ENCODE measurements at places on chromosomes 7 and 10.

DNA sequence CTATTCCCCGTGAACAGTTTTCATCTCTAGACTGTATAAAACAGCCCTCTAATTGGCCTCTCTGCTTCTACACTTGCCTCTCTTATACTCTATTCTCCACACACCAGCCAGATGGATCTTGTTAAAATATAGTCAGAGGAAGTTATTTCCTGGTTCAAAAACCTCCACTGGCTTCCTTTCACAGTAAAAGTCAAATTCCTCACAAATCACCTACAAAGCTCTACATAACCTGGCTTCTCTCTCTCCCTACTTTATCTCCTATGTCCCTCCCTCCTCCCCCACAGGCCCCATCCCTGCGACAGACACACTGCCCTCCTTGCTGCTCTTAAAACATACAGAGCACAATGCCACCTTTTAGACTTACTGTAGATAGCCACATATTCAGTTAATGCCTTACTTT, 60.1 kb downstream of the TPK1 start:
- DNase-seq, result no peak

DNA sequence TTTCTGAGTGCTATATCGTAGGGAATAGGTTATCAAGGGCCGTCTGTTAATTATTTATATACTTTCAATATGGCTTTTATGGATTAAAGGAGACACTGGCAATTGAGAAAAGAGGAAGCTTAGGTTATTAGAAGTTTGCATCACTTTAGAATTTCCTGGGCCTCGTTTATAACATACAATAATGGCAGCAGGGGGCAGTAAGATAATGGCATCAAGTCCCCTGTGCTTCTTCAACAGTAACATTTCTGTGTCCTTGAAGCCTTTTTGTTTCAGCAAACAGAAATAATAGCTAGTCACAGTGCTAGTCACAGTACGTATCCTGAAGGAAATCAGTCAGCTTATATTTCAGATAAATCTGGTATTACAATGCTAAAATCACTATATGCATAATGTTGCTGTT, 41.9 kb downstream of the SPAM1 start:
- no peak for DNase-seq

GRCh38 chr7:132500727-132501440, 75.4 kb downstream of the PLXNA4 start:
- DNase-seq, result no peak

DNA sequence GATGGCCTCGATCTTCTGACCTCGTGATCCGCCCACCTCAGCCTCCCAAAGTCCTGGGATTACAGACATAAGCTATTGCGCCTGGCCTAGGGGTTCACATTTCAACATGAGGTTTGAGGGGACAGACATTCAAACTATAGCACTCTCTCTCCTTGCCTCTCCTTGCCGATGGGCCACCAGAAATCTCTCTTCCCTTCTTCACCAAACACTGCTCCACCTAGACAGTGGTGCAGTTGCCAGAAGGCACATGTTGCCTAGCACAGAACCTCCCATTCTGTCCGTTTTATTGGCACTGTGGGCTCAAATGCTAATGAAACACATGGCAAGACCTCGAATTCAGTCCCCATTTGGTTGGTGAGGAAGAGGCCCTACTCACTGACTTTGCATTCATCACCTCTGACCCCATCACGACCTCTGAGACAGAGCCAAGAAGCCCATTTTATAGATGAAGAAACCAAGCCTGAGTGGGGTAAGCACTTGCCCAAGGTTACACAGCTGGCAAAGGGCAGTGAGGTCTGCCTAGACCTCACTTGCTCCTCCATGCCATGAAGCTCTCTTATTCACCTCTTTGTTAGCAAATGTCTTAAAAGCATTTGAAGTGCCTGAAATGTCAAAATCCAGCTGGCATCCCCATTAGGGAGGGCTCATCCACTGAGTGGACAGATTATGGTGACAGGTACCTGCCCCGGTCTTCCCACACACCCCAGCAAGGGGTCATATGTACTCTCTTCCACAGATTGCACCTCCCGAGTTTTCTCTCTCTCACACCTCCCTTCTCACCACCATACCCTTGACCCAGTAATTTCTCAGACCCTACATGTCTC, 34.0 kb downstream of the GPRIN2 start:
- no peak for DNase-seq

GRCh38 chr7:112985377-112985987, 101.1 kb downstream of the GPR85 start:
- no peak for DNase-seq

- DNase-seq, result no peak
Observed at GRCh38 chr10:22853906-22854447, 73.9 kb upstream of the ARMC3 start.

- DNase-seq, result no peak
Observed at GRCh38 chr7:12884033-12884432, 196.6 kb downstream of the ARL4A start.

GRCh38 chr10:85986777-85987176, 379.8 kb downstream of the GRID1 start:
- DNase-seq, result no peak

DNA sequence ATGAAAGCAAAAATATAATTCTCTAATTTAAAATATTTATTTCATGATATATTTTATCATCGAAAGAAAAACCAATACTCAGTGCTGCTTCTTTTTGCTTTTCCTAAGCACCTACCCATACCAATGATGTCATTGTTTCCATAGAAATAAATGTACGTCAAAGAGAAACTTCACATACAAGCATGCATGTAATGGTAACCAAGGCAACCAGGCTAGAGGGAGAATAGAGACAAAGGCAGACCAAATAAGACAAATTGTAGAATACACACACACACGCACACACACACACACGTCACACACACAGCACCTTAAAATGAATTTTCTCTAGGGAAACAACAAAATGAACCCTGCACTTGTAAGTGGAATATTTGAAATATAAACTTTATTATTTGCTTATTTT, 75.5 kb downstream of the MACC1 start:
- no peak for DNase-seq

GRCh38 chr10:74194999-74195398, 44.0 kb downstream of the ADK start:
- no peak for DNase-seq

DNA sequence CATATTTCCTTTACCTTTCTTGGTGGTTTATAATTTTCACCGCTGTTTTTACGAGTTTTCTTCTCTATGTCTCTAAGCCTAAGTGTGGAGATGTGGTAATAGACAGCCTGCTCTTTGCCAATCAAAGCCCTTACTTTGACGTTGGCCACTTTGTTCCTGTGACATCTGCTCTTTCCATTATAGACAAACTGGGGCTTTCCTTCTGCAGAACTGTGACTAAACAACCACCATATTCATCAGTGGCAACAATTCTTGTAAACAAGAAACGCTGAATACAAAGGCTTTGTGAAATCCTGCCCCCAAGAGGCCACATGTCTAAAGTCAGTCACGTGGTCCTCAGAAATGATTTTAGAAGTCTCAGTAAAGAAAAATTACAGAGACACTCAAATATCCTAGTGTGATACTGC, 59.6 kb upstream of the CAPZA2 start:
- no peak for DNase-seq

DNA sequence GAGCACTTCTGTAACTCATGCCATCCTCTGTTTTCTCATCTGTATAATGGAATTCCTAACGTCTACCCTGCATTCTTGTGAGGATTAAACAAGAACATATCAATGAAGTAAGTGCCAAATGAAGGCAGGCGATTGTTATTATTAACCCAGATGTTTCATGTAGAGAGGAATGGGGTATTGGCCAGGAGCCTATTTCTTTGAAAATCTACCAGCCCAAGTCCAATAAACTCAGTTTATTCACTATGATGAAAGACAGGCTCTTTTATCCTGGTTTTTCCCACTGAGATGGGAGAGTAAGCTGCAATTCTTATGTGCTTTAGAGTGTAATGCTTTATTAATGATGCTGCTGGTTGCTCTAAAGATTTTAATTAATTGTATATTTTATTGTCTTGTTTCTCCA, 9.6 kb downstream of the CTTNBP2 start:
- no peak for DNase-seq

- no peak for DNase-seq
Observed at GRCh38 chr10:93420944-93421825, 60.9 kb downstream of the MYOF start.

DNA sequence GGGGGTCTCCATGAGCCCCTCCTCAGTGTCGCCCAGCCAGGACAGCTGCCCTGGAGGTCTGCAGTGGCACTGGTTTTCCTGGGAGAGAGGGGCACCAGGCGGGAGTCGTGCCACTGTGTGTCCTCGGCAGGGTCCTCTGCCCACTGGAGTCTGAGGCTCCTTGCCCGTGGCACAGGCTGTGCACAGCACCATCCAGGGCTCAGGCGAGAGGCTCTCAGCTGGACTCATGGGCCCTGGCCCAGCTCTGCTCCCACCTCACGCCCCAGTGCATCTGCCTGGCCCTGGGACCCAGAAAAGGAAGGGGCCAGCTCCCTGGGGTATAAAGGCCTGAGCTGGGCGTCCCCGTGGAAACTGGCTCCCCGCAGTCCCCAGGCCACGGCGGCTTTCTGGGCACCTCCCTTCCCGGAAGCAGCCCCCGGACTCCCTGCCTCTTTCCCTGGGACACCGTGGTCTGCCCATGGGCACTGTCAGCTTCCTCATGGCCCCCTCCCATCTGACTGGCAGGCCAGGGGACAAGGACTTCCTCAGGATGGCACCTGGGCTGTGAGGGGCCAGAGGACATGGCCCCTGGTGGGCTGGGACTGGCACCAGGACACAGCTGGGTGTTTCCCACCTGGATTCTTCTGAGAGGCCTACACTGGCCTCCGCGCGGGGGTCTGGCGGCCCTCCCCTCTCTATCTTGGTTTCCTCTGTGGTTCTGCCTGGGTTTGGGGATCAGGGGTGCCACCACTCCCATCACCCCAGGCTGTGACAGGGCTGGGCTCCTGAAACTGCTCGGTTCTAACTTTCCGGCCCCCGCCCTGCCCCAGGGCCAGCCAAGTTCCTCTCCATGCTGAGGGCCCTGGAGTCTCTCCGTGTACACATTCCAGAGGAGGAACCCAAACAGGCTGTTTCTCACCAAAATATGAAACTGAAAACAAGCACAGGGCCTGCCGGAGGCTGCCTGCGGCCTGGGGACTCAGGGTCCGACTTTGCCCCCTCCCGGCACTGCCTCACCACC, 5.5 kb downstream of the FOXL3 start:
- DNase-seq, result no peak

GRCh38 chr7:18347170-18347569, 148.4 kb upstream of the HDAC9 start:
- DNase-seq, result no peak

- DNase-seq, result no peak
Observed at GRCh38 chr10:24407928-24408327, 199.0 kb downstream of the KIAA1217 start.

DNA sequence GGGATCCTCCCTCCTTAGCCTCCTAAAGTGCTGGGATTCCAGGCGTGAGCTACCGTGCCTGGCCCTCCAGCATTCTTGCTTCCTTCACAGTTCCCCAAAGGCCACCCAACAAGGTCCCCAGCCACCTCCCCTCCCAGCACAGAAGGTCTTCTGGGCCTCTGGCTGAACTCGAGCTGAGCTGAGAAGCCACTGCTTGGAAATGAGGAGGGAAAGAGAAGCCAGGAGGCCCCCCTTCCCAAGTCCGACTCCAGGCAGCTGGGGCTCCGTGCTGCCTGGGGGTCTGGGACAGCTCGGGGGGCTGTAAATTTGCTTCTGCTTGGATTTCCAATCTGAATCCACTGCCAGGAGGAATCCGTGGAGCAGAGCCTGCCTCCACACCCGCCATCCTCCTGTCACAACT, 5.5 kb upstream of the EPO start:
- no peak for DNase-seq

DNA sequence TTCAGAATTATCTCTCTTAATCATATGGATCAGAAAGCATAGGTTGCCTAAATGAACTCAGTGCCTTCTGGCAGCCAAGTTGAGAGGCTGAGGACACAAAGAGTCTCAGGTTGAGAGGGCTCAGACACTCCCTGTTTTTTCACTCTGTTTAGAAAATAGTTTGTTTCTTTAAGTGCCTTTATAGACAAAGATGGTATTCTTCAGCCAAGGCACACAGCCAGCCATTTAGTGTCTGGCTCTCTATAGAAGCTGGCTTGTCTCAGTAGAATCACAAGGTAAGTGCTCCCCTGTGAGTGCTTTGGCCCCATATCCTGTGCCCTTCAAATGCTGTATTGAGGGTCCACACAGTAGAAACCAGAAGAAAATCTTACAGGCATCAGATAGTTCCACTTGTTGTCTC, 3.6 kb downstream of the GPR158 start:
- DNase-seq, result no peak

DNA sequence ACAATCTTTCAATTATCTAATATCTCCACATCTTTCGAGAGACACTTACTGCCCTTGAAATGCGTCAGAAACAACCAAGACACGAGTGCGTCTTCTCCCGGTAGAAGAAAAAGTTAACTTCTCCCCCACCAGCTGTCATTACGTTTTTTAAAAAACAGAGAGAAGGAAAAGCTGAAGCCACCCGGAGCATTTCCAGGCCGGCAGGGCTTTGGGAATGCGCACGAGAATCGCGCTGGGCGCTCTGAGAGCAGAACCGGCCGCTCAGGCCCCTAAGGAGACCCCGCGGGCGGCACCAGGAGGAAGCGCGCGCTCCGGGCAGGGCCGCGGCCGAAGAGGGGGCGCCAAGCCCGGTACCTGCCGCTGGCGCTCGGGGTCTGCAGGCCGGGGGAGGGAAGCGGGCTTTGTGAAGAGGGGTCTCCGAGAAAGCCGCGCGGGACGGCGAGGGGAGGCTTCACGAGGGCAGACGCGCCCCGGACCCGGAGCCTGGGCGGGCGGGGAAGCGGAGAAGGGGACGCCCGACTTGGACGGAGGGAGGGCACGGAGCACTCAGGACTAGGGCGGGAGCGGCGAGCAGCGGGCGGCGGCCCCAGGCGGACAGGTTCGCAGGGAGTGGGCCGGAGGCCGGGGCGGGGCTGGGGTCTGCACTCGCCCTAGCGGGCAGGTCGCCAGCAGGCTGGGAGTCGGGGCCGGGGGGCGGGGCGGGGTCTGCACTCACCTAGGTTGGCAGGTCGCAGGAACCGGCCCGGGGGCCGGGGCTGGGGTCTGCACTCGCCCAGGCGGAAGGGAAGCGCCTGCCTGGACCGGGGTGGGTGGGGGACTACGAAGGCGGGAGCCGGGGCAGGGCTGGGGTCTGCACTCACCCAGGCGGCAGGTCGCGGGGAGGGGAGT, 932 bp downstream of the ESYT2 start:
- DNase-seq, result no peak

- DNase-seq, result no peak
Observed at GRCh38 chr10:108684431-108684830, 1238.9 kb downstream of the XPNPEP1 start.

- no peak for DNase-seq
Observed at GRCh38 chr7:13099154-13099795, 411.8 kb downstream of the ARL4A start.

GRCh38 chr7:141551094-141551781, at the start of gene AGK:
TSS of gene AGK (plus strand) at chr7:141551410. CDS start at chr7:141555467, 4,057 bp downstream.
- DNase-seq, result peak; percentile 58

DNA sequence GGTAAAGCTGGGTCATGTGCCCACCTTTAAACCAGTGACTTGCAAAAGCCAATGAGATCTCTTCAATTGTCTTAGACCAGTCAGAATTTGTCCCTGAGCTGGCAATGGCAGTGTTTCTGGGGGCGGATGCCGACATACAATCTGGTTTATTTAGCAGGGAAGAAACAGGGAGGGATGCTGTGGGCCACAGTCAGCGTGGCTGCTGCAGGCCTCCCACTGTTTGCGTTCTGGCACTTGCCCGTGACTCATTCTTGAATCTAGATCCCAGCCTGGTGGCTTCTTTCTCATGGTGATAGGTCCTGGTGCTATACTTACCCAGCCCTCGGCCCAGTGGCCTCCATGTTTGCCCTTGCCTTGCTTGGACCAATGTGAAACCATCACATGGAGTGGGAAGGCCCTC, 3.1 kb upstream of the CPA1 start:
- no peak for DNase-seq
